AG04450 (cell line): ENCODE measurements at places on chromosomes 1 and 21. TPM values are rescaled to one million over a fixed set of nuclear protein-coding genes. Genes with fewer than 3 reads are reported as not detected.

The PGBD5 gene
- polyA plus RNA-seq: 1.0 and 1.1 TPM in 2 replicates

DNA sequence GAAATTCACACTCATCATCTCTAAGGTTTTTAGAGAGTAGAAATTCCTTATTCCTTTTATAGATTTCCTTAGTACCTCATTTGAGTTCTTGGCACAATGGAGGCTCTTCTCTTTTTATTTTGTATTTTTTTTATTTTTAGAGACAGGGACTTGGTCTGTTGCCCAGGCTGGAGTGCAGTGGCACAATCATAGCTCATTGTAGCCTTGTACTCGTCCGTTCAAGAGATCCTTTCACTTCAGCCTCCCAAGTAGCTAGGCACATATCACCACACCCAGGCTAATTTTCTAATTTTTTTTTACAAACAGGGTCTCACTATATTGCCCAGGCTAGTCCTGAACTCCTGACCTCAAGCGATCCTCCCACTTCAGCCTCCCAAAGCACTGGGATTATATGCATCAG, 29.6 kb downstream of the RGL1 start:
- no peak for DNase-seq

DNA sequence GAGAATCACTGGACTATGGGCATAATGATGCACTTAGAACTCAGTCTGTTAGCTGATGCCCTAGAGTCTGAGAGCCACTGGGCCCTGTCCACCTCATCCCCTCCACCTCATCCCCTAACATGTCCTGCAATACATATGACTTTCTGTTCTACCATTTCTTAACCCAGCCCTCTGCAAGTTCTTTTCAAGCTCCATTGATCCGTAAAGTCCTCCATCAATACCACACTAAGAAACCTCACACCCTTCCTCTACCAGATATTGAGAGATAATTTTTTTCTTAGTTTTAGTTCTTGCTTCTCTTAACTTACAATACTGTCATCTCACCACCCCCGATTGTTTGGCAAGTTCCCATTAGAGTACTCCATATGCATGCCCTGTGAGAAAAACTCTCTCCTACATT, 22.1 kb downstream of the FCRL4 start:
- DNase-seq: no peak

DNA sequence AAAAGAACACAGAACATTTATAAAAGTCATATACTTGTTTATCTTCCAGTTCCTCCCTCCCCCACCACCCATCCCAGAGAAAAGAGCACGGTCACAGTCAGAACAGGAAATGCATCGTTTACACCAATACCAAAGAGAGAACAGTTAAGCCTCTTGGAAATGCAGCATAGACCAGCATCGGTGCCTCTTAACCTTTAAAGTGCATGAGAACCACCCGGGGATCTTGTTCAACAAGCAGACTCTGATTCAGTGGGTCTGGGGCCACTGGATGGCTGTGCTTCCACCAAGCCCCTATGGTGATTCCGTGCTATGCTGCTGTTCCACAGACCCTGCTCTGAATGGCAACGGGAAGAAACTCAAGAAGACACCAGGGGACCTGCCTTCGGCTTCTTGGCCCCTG, 19.2 kb downstream of the FAM89A start:
- no peak for DNase-seq

- no peak for DNase-seq
Measured at GRCh38 chr1:94323311-94324177, 86.2 kb upstream of the ARHGAP29 start.
